ELF-1 (cell line): ENCODE measurements at places on chromosomes 6 and 20.
A peak's percentile ranks its signal among the peaks of the same experiment; 100 is the strongest.

GRCh38 chr6:26403893-26404292 is 1.8 kb downstream of the BTN3A1 start:
- DNase-seq, result no peak

DNA sequence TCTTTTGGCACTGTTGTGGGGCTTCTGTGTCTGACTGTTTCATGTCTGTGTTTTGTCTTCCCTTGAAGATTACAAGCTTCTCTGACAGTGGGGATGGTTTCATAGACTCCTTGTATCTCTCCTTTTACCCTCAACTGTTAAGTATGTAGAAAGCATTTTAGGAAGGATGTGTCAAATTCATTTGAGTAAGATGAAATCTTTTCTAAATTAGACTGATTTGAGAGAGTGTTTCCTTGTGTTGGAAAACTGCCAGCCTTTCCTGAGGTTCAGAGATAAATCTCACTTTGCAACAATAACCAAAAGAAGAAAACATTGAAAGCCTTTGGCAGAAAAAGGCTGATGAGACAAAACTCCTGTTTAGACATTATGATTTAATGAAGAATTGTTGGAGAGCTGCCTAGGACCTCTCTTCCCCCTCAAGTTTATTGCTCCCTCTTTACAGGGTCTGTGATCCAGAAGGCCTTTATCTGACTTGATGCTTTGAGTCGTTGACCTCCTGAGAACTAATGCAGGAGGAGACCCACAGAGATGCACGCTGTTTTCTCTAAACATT is 68.3 kb downstream of the ANKS1A start:
- no peak for DNase-seq

- peak; percentile 43 for DNase-seq
These were observed 28.0 kb downstream of the ARFGEF2 start for GRCh38 chr20:48949304-48950170.

- DNase-seq, result no peak
These were observed 684.6 kb upstream of the MARCKS start for GRCh38 chr6:113172531-113172966.

GRCh38 chr6:37850260-37850659 is 30.7 kb downstream of the ZFAND3 start:
- DNase-seq, result no peak

DNA sequence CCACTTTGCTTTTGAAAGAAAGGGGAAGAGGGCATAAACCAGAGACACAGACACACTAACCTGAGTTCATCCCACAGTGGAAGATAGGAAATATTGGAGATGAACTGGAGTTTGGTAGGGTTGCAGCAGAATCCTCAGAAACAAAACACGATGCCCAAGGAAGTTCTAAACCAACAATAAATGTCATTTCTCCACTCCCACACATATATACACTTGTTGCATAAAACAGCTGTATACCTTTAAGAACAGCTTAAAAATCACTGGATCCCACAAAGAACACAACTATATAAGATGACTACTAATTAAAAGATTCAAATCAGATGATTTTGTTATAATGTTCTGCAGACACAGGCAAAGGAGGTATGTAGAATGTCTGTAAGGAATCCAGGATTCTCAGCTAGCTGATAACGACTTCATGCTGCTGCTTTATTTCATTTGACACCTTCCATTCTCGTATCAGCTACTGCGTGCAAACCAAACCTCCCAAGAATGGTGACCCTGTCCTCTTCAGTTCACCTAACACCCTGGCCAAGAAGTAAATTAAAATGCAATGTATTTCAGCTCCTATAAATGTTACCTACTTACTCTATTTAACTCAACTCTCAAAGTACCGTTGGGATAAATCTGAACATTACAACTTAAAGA is 14.3 kb downstream of the KIF13A start:
- DNase-seq, result no peak

GRCh38 chr6:3795836-3796718 is 44.6 kb upstream of the PXDC1 start:
- DNase-seq, result no peak

- DNase-seq, result no peak
These were observed 496.3 kb downstream of the DHX35 start for GRCh38 chr20:39458452-39458851.

DNA sequence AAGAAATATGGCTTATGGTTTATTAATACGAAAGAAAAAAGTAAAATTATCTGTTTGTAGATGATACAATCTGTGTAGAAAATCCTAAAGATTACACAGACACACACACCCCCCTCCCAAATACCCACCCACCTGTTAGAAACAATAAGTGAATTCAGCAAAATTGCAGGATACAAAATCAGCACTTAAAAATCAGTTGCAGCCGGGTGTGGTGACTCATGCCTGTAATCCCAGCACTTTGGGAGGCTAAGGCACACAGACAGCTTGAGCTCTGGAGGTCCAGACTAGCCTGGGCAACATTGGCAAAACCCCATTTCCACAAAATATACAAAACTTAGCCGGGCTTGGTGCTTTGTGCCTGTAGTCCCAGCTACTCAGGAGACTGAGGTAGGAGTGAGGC is 42.3 kb downstream of the NINL start:
- DNase-seq, result no peak

DNA sequence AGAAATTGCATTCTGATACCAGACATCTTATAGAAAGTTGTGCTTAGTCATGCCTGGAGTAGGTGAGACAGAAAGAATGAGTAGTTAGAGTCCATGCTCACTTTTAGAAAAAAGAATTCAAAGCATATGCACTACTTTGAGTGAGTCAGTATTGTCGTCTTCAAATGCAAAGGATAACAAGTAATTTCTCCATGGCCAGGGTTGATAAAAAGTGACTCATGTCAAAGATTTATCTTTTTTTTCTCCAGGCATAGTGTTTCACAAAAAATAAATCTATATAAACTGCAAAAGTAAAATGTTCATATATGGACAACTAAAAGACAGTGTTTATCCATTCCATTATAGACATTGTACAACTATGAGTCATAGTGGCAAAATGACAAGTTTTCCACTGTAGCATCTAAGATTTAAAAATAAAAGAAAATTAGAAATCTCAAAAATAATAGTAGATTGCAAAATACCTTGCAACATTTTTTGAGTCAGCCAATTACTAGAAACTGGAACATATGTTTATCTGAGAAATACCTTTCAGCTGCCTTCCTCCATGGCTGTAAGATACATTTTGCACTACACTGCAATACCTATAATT is 329.6 kb downstream of the GRIK2 start:
- DNase-seq, result no peak

GRCh38 chr20:54343099-54343498 is 132.3 kb upstream of the DOK5 start:
- DNase-seq, result no peak

GRCh38 chr6:159184559-159184958 is 15.4 kb downstream of the FNDC1 start:
- no peak for DNase-seq

GRCh38 chr6:79149884-79150283 is 71.8 kb upstream of the PHIP start:
- no peak for DNase-seq

- DNase-seq, result no peak
These were observed at the start of gene SYTL3 for GRCh38 chr6:158649289-158650143. Gene SYTL3, plus strand, starts transcription at chr6:158650054. Its CDS starts 13,215 bp downstream, at chr6:158663269.

DNA sequence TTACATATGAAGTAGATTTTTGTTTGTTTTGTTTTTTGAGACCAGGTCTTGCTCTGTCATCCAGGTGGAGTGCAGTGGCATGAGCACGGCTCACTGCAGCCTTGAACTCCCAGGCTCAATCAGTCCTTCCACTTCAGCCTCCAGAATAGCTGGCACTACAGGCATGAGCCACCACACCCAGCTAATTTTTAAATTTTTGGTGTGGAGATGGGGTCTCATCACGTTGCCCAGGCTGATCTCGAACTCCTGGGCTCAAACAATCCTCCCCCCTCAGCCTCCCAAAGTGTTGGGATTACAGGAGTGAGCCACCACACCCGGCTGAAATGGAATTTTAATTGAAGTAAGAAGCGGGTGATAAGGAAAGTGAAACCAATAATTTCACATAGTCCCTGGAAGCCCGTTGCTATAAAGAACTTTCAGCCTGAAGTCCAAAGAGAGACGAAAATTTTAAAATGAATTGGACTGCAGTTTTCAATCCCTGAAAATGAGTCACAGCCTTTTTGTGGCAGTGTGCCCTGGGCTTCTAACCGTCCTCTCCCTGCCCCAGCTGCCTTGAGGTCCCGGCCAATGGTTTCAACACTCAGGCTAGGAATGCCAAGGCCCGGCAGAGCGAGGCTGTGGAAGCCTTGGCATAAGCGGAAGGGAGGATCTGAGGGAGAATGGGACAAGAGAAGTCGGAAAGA is 757 bp downstream of the RAET1E start:
- DNase-seq, result no peak

- DNase-seq, result no peak
These were observed 51.7 kb upstream of the HINT3 start for GRCh38 chr6:125904871-125905270.

DNA sequence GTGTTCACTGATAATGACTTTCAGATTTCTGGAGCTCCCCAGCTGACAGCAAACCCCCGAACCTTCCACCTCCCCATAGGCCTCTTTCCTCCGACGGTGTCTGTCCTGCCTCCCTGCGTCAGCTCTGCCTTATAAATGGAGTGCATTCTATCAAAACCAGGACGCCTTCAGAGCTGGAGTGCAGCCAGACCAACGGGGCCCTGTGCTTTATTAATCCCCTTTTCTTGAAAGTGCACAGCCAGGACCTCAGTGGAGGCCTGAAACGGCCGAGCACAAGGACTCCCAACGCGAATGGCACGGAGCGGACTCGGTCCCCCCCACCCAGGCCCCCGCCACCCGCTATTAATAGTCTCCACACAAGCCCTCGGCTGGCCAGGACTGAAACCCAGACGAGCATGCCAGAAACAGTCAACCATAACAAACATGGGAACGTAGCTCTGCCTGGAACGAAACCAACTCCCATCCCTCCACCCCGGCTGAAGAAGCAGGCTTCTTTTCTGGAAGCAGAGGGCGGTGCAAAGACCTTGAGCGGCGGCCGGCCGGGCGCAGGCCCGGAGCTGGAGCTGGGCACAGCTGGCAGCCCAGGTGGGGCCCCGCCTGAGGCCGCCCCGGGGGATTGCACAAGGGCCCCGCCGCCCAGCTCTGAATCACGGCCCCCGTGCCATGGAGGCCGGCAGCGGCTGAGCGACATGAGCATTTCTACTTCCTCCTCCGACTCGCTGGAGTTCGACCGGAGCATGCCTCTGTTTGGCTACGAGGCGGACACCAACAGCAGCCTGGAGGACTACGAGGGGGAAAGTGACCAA is 42.3 kb upstream of the NAA20 start:
- DNase-seq, result peak; percentile 75

- no peak for DNase-seq
These were observed 10.6 kb downstream of the TOX2 start for GRCh38 chr20:43925215-43925614.

GRCh38 chr6:94357381-94357980 is 938.1 kb upstream of the EPHA7 start:
- no peak for DNase-seq

GRCh38 chr6:168107191-168107983 is 28.4 kb upstream of the FRMD1 start:
- DNase-seq, result no peak

DNA sequence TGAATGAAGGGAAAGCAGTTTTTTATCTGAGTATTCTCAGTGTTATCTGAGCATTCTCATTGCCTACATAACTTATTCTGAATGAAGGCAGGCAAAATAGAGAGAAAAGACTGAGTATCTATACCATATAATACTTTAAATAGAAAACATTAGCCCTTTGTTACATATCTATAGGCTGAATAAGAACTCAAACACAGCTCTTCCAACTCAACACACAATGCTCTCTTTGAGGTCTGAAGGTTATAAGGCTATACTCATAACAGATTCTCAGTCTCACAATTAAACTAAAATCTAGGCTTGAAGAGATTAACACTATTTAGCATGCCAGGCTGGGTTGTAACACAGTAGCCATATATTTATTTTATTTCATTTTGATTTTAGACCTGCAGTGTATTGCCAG is 56.9 kb downstream of the EYS start:
- no peak for DNase-seq

DNA sequence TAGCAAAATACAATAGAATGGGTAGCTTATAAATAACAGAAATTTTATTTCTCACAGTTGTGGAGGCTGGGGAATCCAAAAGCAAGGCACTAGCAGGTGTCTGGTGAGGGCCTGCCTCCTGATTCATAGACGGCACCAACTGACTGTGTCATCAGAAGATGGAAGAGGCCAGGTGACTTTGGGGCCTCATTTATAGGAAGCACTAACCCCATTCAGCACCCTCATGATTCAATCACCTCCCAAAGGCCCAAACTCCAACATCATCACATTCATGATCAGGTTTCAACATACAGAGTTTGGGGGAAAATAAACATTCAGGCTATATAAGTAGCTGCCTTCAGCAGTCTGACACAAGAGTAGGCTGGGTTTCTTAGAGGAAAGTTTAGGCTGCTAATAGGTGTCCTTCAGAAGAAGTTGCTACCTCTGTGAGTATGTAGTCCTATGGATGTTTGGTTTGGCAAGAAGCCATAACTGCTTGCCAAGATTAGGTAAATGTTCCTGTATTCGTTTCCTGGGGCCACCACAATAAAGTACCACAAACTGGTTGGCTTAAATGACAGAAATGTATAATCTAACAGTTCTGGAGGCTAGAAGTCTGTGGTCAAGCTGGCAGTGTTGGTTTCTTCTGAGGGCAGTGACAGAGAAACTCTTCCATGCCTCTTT is 48.8 kb downstream of the NT5E start:
- no peak for DNase-seq

DNA sequence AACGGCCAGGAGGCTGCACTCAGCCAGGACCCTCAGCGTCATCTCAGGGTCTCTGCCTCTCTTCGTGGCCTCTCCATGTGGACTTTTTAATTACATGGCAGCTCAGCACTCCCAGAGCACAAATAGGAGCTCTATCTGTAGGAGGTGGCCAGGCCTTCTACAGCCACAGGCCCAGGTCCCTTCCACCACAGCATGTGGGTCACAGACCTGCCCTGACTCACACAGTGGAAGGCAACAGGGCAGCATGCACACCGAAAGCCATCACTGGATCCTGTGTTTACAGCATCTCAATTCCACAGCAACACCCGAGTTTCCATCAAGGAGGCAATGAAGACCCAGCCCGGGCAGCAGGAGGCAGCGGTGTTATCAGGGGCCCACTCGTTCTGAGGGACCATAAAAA is 65.8 kb upstream of the CD93 start:
- no peak for DNase-seq

DNA sequence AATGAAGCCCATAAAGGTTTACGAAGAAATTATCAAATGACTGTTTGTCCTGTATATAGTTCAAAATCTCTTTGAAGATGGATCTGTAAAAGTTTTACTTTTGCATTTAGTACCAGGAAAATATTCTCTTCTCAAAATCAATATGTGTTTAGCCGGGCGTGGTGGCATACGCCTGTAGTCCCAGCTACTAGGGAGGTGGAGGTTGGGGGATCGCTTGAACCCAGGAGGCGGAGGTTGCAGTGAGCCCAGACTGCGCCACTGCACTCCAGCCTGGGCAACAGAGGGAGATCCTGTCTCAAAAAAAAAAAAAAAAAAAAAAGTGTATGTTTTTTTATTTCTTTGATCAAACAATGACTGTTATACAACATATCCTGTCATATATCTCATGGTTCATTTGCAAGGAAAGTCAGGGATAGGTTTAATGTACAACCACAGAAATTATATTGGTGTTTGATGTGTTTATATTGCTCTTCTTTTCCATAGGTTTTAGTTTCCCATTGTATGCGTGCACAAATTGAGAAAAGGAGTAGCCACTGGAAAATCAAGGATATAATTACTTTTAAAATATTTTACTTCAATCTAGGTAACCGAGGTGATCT is 40.1 kb downstream of the SOX4 start:
- no peak for DNase-seq
